ENCODE measurements at places on chromosomes 7 and 10.
A peak's percentile ranks its signal among the peaks of the same experiment; 100 is the strongest.

GRCh38 chr7:26090927-26091519, 61.0 kb upstream of the NFE2L3 start:
- DNase-seq = peak; percentile 62

GRCh38 chr10:5814110-5815107, 1.2 kb upstream of the GDI2 start:
- DNase-seq = no peak

DNA sequence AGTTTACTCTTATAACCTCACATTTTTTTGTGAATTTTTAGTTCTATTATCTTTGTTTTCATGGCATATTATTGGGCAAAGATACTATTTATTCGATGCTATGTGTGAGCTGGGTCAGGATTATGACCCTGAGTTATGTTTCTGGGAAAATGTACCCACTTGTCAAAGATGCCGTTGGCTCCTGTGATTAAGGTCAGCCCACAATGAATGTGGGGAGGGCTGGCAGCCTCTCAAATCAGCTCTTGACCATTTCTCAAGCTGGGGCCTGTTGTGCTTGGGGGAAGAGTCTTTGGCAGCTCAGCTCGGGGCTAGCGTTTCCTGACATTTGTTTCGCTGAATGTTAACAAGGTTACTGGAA, 97.5 kb downstream of the TCF7L2 start:
- no peak for DNase-seq

DNA sequence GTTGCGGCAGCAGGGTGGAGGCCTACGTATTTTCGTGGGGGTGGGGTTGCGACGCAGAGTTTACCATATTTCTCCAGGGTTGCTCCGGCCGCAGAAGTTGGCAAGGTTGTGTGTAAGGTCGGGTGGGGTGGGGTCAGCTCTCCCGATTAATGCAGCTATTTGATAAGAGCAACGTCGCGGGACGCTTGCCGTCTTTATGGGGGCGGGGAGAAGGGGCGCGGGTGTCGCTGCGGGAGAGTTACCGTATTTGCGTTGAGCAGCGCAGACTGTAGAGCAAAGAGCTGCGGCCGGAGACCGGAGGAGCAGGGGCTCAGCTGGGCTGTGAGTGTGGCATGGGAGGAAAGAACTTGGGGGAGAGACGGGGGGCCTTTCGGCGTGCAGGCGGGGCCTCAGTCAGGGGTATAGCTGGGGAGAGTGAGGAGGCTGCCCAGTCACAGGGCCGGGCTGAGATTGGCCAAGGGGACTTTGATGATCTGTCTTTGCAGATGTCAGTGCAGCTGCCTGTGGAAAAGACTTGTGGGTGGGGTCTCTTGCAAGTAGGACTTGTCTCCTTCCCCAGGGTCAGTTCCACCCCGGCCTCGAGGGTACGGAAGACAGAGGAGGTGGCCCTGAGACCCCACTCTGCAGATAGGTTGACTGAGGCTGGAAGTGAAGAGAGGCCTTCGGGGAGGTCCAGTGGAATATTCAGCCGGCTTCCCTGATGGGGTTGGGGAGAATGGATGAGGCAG, 26.6 kb downstream of the ZNF775 start:
- no peak for DNase-seq

GRCh38 chr10:110068780-110069179, 61.0 kb downstream of the ADD3 start:
- DNase-seq = no peak

- no peak for DNase-seq
These were observed 14.4 kb upstream of the APBB1IP start for GRCh38 chr10:26423722-26424121.

DNA sequence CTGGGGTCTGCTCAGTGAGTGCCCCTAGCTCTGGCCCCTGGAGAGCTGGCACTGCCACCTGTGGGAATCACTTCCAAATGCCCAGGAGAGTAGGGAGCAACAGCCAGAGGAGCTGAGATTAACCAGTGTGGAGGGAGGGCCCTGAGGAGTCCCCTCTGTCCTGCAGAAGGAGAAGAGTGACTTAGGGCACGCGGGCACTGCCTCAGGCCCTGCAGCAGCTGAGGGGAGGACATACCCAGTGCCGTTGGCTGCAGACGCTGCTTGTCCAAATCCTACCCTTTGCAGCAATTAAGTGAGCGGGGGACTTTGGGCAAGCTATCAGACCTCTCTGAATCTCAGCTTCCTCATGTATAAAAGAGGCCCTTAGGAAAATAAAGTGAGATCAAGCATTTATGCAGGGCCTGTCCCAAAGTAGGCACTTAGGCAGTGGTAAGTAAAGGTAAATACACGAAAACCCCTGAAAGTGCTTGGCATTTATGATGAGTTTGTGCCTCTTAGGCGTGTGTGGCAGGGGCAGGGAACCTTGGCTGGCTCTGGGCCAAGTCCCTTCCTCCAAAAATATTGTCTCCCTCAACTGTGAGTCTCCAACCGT, 16.9 kb downstream of the PRF1 start:
- no peak for DNase-seq
